Neuronal stem cell (in vitro differentiated cells): ENCODE measurements at places on chromosomes 6 and 20.

GRCh38 chr20:53157443-53158408 lies 185.6 kb downstream of the TSHZ2 start:
- DNase-seq: peak; percentile 20

GRCh38 chr6:48917233-48917632 lies 545.8 kb downstream of the MMUT start:
- no peak for DNase-seq

DNA sequence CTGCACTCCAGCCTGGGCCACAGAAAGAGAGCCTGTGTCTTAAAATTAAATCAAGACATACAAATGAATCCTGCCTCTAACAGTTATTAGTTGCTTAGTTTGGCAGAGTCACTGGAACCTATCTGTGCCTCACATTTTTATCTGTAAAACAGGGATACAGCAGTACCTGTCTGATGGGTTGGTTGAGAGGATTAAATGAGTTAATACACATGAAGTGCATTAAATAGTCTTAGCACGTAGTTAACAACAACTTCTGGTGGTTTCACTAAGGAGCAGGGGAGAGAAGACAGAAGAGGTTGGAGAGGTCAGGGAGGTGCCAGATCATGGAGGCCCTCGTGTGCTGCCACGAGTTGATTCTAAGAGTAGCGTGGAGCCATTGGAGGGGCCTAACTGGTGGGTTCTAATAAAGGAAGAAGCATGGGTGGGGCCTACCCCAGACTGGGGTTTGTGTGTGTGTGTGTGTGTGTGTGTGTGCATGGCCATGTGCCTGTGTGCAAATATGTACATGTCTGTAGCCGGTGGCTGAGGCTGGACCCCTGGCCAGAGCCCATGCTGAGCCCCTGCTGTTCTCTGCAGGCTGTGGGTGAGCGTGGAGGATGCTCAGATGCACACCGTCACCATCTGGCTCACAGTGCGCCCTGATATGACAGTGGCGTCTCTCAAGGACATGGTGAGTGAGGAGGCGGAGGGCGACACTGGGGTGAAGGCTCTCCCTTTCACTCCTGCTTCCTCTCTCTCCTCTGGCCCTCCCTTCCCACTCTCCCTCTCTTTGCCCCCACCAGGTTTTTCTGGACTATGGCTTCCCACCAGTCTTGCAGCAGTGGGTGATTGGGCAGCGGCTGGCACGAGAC lies 9.1 kb downstream of the RBCK1 start:
- no peak for DNase-seq

GRCh38 chr6:82196161-82196560 lies 51.4 kb downstream of the IBTK start:
- no peak for DNase-seq

- DNase-seq: no peak
Observed at GRCh38 chr6:89357390-89357789, 4.9 kb upstream of the UBE2J1 start.

DNA sequence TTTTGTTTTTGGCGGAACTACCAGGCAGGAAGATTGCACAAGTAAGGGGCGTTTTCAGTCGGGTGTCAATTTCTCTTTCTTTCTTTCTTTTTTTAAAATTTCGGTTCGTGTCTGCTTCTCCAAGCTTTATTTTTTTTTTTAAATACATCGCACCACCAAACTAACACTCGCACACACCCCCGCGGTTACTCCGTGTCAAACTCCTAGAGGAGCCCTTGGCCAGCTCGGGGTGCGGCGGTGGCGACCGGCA lies 338 bp downstream of the UTRN start:
- DNase-seq: no peak

DNA sequence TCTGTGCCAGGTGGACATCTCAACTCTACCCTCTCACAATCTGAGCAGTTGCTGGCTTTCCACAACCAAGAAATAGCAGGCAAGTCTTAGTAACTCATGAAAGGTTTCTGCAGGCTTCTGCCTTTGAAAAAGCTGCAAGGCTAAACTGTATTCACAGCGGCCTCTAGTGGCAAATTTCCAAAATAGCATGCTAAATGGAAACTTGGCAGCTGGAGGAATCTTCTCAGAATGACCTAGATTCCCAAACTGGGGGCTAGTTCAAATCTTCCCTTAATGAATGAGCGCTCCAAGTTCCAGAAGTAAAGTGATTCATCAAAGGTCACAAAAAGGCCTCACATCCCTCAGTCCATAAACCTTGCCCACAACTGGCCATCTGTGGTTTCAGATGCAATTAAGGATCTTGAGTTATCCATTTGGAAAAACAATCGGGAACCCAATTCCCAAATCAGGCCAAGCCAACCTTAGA lies 11.9 kb upstream of the CPNE5 start:
- DNase-seq: peak; percentile 70

DNA sequence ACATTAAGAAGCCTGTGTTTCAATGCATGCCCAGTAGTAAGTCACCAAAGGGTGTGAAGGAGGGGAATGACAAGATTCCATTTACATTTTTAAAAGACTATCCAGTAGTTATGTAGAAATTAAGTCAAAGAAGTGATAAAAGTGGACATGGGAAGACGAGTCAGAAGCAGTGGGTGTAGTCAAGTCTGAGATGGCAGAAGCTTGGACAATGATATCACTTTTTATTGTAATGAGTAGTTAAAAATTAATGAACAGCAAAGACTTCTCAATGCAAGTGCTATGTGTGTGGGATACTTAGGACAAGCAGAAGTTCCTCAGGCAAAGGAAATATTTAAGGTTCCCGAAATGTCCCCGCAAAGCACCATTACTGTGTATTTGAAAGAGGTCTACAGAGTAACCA lies 156.0 kb downstream of the DST start:
- DNase-seq: no peak

DNA sequence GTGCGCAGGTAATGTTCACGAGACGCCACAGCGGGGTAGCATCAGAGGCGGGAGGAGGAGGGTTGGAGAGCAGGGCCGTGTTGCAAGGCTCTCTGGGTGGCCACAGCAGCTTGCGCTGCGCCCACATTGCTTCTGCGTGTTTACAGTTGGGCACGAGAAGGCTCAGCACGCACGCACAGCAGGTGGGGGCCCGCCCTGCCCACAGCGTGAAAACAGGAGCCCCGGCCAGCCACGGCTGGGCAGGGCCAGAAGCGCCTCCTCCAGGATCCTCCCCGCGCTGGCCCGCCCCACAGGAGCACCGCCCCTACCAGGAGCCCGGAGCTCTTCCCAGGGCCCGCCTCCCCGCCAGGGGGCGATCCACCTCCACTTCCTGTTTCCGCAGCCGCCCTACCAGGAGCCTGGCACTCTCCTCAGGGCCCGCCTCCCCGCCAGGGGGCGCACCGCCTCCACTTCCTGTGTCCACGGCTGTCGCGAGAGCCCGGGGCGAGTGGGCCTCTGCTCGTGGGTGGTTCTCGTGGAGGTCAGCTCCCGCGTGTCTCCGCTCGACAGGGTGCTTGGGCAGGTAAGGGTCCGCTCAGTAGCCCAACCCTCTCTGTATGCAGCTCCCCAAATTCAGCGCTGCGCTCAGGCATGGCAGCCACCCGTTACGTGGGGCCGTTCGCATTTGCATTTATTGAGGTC lies at the start of gene FAM50B:
FAM50B (plus strand) TSS at position 449 of the 681 bp plus-strand sequence. CDS start 439 bp downstream, outside the sequence.
- peak; percentile 82 for DNase-seq

GRCh38 chr20:57835588-57836455 lies 126.0 kb upstream of the PMEPA1 start:
- no peak for DNase-seq

DNA sequence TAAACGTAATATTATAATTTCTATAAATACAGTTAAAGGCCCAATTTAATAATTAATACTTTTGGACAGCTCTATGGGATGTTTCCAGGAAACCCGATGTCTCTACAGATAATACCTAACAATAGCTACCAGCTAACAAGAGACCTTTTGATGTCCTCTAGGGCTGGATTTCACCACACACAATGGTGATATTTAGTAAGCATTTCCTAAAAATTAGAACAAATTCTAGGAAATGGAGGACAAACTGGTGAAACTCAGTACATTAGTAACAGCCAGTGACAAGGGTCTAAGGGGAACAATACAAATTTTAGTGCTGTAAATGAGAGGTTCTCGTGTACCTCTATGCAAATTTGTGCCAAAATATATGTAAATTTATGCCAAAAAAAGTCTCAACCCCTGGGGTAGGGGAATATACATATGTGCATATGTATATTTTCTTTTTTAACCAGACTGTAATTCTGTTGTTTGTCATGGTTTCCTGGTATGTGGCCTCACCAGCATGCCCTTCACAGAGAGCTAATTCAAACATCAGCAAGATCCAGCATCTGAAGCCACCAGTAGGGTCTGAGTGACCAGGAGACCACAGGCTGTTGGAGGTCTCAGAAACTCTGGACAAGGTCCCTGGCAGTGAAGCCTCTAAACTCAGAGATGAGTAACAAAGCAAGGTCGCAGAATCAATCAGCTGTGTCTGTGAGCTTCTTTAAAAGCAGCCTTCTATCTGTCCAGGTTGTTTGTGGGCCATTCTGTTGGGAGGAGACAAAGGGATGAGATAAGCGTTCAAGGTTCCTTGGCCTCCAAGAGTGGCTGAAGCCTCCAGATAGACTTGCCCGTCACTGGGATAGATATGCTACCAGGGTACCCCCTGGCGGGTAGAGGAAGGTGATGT lies 235.1 kb upstream of the RREB1 start:
- DNase-seq: no peak

GRCh38 chr6:168302534-168302933 lies 17.0 kb downstream of the DACT2 start:
- DNase-seq: no peak

DNA sequence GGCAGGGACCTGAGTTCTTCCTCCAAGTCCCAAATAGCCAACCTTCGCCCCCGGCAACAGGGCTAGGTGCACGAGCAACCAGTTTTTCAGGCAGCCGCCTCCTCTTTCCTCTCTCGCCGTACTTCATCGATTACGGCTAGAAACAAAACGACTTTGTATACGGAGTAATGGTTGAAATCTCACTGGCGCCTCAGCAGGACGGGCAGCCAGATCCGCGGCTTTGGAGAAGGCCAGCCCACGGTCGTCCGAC lies 333 bp upstream of the SMIM13 start:
- DNase-seq: no peak

DNA sequence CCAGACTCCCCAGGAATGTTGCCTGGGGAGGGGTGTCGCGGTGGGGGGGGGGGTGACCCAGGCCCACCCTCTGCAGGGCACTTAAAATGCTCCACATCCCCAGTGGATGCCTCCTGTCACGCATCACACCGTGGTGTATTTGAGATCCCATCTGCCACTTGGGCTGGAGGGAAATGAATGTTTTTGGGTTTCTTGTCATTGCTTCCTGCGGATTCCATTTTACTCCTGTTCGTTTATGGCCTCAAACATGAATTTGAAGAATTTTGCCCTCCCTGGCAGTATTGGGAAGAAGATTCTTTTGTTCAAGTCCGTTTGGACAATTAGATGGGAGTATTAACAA lies 544 bp upstream of the KHDC1 start:
- DNase-seq: no peak

GRCh38 chr20:36311854-36312723 lies 6.0 kb downstream of the DLGAP4 start:
- no peak for DNase-seq

DNA sequence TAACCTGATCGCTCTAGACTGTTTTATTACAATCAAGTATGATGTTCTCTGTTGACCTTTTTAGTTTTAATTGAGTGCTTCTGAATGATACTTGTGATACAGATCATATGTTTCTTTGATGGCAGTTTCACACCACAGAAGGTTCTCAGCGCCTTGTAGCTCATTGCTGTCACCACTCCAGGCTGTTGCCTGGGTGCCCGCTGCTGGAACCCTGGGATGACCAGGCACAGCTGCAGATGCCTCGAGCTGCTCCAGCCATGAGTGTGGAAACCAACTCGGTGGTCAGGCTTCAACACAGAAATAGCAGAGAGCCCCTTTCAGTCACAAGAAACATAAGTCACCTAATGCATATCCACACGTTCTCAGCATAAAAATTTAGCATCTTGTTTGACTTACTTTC lies 112.7 kb downstream of the RPP40 start:
- DNase-seq: no peak

DNA sequence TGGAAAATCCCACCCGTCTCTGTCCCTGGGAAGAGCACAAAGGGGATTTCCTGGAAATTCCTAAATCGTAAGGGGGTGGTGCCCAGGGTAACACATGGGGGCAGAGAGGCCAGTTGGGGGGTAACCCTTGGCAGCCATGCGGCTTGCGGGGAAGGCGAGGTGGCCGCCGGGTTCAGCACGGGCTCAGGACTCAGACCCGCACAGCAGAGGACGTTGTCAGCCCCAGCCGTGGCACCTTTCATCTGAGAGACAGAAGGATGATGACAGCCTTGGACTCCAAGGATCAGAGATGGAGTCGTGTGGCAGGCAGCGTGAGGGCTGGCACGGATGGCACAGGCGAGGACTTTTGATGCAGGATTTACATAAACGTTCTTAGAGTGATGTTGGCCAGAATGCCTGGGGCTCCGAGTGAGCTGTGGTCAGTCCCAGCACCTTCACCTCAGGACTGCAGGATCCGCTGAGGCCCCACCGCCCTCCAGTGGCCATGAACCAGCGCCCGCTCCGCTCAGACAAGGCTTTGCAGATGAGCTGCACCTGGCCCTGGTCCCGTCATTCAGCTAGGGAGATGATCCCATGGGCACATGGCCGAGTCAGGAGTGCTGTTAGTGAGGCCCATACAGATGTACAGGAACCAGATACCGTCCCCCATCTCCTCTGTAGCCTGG lies 190.3 kb downstream of the TAF4 start:
- no peak for DNase-seq

DNA sequence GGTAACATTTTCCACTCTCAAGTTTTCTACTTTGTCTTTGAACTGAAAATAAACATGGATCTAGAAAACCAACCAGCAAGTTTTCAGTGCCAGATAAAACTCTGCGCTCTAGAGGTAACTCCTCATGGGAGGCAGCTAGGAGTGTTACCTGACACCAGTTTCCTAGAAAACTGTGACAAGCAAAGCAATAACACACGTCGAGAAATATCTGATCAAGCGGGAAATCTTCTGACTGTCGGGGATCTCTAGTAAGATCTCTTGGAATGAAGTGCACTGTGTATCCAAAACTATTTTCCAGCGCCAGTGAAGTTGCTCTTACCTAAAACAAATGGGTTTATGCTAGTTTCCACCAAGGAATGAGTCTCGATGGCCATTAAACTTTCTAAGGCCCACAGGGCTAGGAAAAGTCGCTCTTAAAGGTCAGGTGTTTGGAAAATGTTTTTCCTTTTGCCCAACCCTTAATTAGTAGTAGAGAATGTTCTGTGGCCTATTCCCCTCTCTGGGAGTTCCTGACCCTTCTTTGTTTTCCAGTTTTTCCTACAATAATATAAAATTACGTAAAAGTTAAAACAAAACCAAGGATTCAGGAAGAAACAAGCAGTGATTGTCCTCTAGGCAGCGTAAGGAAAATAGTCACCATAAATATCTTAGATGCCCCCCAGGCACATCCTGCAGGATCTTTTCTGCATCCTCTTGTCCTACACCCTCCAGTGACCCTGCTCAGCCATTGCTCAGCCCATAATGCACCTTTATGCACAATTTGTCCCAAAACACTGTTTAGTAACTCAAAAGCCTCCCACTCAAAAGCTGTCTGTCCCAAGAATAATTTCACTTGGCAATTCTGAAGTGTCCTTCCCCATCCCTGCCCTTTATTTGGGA lies 137.7 kb upstream of the AKAP12 start:
- DNase-seq: no peak

DNA sequence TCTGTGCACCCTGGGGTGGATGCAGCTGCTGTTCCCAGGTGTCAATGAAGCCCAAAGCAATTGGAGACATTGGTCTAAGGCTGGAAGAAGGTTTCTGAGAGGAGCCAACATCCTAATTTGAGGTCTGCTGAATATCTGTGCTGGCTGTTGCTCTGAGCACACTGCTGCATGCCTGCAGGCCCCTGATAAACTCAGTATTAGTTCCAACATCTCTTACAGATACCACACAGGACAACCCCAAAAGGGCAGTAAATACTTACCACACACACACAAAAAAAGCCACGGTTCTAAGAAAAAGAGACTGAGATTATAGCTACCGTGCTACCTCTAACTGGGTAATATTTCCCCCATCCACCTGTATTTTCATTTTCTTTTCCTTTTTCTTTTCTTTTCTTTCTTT lies 164.3 kb upstream of the SOX4 start:
- DNase-seq: no peak
